ENCODE measurements at places on chromosomes 3 and 15.

DNA sequence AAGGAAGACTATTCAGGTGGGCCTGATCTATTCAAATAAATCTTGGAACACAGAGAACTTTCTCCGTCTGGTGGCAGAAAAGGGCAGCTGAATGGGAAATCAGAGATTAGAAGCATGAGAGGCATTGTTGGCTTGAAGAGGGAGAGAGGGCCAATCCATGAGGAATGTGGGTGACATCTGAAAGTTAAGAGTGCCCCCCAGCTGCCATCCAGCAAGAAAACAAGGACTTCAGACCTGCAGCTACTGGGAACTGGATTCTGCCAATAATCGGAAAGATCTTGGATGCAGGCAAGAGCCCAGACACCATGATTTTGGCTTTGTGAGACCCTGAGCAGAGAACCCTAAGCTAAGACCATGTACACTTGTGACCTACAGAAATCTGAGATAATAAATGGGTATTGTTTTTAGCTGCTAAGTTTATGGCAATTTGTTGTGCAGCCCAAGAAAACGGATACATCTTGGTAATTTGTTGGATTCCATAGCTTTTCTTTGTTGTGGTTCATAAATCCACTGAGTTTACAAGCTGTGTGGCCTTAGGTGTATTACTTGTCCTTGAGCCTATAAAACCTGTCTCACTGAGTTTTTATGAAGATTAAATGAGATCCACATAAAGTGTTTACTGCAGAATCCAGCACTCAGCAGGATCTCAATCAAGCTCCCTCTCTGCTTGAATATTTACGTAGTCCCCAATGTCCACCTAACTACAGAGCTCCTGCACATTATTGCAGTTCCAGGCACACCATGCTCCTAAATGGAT lies 82.1 kb upstream of the PRTG start:
- DNase-seq, result no peak

- no peak for DNase-seq
Measured at GRCh38 chr3:126039870-126040269, 44.1 kb downstream of the SLC41A3 start.

GRCh38 chr3:73296859-73297258 lies 235.4 kb downstream of the EBLN2 start:
- no peak for DNase-seq

DNA sequence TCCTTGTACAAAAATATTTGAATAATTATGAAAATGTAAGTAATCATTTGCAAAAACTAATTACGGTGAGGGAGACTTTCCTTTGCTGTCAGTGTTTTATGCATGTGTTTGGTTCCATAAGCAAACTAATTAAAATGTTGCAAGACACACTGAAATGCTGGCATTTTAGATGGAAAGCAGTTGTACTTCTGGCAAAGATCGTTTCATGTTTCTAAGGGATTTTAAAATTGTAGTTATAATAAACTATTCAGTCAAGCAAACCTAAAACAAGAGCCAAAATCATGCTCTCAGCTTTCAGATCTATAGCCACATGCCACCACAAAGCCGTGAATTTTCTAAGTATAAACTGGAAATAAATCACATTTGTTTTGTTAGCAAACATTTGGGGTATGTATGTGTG lies 240.1 kb upstream of the ZNF385D start:
- DNase-seq, result no peak

DNA sequence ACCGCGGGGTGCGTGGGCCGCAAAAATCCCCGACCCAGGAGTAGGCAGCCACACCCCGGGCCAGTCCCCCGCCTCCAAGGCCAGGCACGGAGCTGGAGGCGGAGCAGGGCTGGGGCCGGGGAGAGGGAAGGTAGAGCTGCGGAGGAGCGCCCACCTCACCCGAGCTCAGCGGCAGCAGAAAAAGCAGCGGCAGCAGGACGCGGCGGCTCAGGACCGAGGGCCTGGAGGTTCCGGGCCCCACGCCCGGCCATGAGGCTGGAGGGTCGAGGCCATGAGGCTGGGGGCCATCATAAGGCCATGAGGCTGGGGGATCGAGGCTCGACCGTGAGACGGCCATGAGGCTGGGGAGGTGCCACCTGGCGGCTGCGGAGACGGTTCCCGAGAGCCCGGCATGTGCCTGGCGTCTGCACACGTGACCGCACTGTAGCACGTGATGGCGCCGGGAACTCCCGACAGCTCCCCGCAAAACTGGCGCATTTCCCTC lies 32.9 kb upstream of the PRSS50 start:
- DNase-seq, result no peak

DNA sequence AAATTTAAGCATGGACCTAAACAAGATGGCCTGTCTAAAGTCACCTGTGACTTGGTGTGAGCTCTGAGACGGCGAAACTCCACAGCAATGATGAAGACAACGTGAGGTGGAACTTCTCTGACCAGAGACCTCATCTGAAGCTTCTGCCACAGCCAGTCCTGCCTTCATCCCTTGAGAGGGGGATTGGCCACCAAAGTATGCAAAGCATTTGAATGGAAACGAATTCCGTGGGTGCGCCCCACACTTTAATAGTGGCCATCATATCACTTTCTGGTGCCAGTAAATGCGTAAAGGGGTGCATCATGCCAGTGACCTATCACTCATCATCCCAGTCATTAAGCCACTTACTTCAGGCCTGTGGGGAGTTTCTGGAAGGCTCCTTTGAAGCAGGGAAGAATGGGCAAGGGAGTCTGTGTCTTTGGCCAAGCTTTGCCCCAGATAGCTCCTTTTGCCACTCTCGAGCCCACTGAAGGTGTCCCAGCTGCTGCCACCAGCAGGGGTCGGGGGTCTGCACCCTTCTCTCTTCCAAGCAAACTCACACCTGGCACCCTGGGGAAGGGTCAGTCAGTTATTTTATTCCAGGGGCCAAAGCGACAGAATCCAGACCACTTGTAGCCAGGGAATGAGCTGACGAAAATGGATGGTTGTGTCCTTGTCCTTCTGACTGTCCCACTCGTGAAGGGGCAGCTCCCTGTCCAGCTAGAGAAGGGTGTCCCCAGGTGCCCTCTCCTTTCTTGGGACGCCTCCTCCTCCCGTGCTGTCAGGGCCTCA lies 17.7 kb downstream of the MUC20 start:
- peak; percentile 25 for DNase-seq

DNA sequence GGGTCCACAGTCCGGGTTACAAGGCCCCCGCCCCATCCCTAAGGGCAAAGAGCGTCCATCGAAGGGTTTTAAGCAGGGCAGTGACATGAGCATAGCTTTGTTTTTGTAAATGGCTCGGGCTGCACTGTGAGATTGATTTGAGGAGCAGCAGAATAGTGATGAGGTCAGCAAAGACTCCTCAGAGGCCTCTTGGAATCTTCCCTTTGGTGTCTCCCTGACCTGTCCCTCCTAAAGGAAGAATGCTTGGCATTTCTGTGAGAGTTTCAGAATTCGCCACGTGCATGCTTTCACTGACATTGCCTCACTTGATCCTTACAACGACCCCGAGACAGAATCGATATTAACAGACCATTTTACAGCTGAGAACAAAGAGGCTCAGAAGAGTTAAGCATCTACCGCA lies 20.3 kb downstream of the LAMP3 start:
- DNase-seq, result no peak

DNA sequence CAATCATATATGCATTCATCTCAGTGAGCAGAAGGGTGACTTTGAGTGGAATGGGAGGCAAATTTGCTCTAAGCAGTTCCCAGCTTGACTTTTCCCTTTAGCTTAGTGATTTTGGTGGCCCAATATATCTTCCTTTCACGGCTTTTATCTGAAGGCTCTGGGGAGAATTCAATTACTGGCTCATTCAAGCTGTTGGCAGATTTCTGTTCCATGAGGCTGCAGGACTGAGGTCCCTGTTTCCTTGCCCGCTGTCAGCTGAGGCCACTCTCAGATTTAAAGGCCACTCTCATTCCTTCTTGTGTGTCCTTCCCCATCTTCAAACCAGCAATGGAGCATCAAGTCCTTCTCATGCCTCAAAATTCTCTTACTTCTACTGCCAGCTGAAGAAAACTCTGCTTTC lies 170.4 kb upstream of the ATP10A start:
- no peak for DNase-seq

GRCh38 chr3:186107215-186108105 lies 1.4 kb downstream of the ETV5 start:
- DNase-seq, result peak; percentile 76

DNA sequence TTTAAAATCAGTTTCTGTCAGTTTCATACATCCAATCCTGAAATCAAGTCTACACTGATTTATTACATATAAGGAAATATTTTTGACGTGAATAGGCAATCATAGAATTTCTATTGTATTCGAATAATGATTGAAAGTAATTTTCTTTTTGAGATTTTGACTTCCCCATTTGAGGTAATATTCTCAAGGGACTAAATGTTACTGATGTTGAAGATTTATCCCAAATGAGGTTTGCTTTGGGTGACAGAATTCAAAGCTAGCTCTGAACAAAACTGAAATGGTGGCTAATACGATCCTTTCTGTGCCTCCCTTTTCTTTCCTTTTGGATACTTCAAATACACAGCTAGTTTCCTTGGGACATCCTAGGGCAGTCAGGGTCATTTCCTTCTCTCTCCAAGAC lies 12.9 kb upstream of the CNBP start:
- DNase-seq, result no peak

GRCh38 chr3:19931767-19932188 lies 2.2 kb downstream of the EFHB start:
- no peak for DNase-seq

DNA sequence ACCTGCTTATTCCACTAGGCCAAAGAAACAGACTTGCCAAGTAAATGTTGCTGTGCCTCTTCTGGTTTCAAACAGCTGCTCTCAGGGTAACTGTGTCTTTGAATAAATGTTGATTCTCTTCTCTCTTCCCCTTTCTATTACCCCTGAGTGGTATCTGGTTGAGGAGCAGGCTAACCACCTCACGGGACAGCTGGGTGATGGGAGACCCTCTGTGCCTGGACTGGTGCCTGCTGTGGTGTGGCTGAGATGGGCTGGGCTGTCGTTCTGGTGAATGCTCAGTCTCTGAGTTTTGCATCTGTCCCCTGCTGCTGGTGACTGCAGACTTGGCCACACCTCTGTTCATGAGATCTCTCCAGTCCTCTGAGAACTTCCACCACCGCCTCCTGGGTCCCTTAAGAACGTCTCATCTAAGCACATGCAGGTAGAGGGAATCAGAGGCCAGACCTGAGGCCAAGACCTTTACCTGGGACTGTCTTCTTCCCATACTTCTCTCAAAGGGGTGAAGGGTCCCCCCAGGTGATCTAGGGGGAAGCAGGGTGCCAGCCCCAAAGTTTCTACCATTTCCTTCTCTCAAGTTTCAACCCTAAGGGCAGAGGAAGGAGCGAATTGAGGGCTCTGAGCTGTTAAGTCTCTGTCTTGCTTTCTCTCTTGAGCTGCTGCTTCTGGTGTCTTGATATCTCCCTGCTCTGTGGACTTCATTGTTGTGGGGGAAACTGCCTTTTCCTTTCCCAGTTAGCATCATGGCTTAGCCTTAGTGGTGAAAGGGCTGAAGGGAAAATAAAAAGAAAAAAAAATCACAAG lies 252.9 kb downstream of the EBLN2 start:
- no peak for DNase-seq

DNA sequence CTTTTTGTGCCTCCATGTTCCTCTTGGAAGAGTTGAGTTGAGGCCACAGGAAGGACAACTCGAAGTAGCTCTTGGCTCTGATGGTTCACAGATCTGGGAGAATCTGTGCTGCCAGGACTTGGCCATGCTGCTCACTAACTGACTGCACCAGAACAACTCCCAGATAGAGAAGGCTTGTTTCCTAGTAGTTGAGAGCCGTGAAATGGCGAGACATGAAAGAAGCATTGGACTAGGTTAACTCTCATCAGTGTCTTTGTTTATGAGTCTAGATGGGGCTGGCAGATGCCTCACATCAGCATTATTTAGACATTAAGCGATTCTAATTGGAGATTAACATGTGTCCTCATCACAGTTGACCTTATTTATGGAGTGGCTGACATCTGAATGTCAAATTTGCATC lies 92.9 kb upstream of the AGBL1 start:
- no peak for DNase-seq

DNA sequence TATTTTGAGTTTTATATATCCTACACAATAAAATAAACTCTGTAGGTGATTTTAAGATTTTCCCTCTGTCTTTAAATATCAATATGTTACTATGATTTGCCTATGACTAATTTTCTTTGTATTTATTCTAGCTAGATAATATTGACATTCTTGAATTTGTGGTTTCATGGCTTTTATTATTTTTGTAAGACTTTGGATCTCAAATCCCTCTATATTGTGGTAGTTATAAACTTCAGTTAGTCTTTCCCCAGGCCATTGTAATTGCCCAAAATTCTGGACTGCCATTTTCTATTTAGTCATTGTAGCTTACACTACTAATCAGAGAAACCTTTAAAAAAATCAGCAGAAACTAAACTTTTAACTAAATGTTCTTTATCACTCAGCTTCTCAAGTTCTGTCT lies 1559.3 kb upstream of the GBE1 start:
- DNase-seq, result no peak

DNA sequence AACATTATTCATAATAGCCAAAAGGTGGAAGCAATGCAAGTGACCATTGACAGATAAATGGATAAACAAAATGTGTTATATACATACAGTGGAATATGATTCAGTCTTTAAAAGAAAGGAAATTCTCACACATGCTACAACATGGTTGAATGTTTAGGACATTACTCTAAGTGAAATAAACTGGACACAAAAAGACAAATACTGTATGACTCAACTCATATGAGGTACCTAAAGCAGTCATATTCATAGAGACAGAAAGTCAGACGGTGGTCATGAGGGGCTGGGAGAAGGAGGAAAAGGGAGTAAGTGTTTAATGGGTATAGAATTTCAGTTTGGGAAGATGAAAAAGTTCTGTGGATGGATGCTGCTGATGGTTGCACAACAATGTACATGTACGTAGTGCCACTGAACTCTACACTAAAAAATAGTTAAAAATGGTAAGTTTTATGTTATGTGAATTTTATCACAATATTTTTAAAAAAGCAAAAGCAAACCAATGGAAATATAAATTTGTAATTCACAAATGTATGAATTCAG lies 5.3 kb downstream of the TXNRD3 start:
- no peak for DNase-seq

DNA sequence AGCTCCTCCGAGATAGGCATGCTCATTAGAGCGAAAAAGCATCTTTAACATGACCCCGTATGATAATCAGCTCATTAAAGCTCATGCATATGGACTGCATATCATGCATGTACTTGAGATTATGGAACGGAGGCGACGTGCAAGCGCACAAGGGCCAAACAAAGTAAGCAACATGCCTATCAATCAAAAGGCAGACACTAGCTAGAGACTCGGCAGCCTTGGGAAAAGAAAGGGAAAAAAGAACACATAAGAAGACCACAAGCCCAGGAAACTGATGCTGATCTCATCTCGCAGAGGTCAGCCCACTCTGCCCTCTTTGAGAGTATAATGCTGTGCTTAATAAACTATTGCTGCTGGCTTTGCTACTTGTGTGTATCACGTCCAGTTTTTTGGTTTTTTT lies 2.6 kb upstream of the ACOX2 start:
- DNase-seq, result no peak

Measured in sigmoid colon (tissue), 7 donors.